ENCODE measurements at places on chromosomes 4 and X.

GRCh38 chr4:8079916-8080753, 78.5 kb downstream of the ABLIM2 start:
- no peak for DNase-seq

DNA sequence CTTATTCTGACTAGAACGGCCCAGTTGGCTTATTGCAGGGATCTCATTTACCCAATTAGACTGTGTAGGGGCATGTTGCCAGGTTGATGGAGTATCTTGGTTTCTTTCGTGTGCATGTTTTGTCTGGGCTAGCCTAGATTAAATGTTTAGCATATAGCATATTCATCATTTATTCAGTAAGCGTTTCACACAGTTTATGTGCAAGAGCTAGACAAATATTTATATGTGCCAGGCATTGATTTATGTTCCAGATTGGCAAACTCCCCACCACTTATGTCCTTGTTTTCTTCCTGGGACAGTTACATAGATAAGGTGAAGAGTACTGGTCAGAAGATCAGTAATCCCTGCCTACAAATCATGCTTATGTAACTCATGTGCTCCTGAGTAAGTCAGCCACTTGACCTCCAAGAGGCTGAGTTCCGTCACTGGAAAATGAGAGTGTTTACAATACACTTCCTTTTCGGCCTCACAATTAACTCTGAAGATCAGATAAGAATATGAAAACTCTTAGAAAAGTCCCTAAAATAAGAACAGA, 57.2 kb downstream of the RUFY3 start:
- DNase-seq = peak; percentile 92

DNA sequence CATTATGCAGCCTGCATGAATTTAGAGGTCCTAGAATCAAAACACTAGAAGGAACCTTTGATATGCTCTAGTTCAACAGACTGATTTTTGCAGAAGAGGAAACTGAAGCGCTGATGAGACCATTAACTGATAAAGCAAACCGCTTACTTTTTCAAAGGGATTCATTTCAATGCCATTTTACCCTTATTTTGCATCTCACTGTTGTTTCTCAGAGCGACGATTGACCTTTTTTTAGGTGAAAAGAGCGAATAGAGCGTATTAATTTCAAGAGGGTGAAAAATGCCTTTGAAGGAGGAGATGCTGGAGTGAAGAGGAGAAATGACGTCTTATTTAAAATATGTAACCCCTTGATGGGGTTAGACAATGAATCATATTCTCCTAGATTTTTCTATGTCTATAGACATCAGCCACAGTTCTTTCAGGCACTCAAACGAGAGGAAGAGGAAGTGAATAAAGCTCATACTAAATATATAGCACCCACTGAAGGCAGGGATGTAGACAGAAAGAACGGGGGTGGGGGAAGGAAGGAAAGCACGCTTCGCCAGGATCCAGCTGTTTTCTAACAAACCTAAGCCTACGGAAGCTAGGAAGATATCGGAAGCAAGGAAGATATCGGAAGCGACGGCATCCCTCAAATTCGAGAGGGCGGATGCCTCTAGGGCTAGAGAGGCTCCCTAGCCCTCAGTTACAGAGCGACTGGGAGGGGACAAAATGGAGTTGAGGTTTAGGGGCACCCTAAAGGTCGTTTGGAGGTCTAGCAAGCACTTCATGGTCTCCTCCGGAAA, 848 bp downstream of the ACSL4 start:
- DNase-seq = no peak

GRCh38 chr4:20265726-20266125, 14.0 kb downstream of the SLIT2 start:
- DNase-seq = no peak

GRCh38 chr4:186765138-186765537, 41.5 kb upstream of the FAT1 start:
- no peak for DNase-seq

- no peak for DNase-seq
These were observed 372.4 kb upstream of the SLIT2 start for GRCh38 chr4:19879330-19879729.

DNA sequence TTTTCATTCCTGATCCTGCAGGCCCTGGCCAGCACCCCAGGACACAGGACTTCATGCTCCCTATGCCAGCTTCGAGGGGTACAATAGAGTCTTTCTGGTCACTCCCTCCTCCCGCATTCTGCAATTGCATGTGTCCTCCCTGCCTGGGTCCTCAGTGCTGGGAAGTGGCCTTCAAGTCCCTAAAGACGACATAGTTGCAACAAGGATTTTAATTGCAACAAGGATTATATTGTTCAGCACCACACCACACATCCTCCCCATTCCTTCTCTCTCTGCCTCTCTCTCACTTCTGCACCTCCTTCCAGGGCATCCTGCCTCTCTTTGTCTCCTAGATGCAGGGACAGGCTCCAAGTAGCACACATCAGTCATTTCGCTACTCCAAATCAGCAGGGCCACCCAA, 25.5 kb downstream of the SCD5 start:
- DNase-seq = no peak

GRCh38 chr4:17709763-17710068, 71.7 kb downstream of the FAM184B start:
- DNase-seq = no peak

DNA sequence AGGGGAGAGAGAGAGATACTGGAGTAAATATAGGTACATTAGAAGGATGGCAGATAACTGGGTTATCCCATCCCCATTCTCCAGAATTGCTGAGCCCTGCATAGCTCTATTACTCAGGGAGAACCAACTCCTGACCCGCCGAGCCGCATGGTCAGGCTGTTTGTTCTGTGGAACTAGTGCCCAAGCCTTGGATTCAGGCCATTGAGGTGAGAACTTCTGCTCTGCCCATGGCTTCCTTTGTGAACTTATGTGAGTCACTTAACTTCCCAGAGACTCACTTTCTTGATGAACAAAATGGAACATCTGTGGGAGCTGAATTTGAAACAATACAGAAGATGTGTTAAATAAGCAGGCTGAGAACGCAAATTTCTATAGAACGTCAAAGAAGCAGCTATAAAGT, 54.2 kb downstream of the SPATA18 start:
- no peak for DNase-seq

- no peak for DNase-seq
These were observed 31.8 kb downstream of the MSL3 start for GRCh38 chrX:11789809-11790208.

DNA sequence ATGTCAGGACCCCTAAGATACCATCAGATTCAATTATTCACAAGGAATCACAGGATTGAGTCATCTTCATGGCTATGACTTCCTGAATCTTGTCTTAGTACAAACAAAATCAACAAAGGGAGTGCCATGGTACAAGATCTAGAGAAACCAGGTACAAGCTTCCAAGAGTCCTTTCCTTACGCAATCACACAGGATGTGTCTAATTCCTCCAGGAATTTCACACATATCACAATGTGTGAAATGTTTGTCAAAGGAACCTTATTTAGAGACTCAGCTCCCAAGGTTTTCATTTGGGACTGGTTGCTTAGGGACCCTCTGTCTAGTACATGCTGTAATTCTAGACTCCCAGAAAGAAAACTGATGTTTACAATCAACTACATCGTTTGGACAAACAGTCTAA, 83.0 kb downstream of the MAB21L2 start:
- DNase-seq = no peak

DNA sequence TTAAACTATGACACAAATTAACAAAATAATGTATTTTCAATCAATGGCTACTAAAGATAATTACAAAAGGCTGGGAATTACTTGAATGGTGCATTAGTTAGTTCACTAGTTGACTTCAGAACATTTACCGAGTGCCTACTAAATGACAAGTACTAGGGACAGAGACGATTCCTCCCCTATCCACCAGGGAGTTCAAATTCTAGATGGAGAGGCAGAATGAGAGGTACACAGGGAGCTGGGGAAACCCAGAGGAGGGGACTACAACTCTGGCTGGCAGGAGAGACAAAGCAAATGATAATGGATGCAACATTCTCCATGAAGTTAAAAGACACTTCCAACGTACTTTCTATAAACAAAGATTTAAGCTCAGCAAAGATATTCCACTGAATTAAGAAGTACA, 43.1 kb upstream of the MCF2 start:
- no peak for DNase-seq

DNA sequence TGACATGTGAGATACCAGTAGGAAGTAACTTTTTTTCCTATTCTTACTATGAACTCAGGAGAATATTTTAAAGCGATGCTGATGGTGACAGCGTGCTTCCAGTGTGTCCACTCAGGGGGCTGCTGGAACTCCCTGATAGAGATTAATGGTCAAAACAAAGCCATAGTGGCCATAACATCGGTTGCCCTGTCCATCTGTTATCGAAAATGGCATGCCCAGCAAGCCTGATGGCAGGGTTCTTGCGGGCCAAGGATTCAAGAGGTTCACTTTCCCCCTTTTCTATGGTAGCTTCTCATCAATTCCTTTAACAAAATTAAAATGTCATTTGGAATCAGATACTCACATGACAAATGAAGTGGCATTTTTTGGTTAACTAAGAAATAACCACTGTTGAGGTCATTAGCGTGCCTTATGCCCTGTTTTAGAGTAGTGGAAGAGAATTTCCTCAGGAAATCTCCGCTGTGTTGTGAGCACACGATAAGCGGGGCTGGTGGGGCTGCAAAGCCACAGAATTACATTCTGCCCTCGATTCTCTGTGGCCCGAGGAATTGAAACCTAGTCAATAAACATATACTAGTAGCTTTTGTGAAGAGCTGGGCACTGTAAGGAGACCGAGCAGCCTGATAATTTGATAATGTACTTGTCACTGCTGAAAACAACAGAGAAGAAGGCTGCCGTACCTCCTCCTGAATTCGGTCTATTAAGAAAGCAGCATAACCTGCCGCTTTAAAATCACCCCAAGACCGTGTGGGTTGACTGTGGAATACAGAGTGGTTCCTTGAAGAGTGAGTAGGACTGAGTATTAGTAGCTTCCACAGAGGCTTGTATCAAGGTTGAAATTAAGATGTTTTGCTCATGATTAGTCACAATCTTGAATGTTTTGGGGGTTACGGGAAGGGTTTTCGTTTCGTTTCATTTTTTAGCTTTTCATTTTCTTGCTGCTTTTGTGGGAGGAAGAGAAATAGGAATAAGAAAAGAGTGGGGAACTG, 46.7 kb downstream of the PTCHD1 start:
- no peak for DNase-seq

DNA sequence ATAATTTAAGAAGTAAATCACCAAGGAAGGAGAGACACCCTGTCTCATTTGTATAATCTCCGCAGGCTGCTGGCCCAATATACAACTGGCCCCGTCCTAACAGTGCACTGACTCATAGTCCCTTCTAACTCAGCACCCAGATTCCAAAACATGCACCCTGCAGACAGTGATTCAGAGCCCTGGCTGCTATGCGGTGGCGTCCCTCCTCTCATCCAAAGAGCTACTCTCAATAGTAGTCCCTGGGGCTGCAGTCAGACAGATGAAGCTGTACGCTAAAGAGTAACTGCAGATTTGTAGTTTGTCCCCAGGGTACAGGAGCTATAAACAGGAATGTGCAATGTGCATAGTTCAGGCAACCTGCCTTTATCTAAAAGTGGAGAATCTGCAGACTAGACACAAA, 23.0 kb downstream of the GABRA3 start:
- DNase-seq = no peak

GRCh38 chr4:156999175-156999517, 27.5 kb upstream of the PDGFC start:
- DNase-seq = no peak

DNA sequence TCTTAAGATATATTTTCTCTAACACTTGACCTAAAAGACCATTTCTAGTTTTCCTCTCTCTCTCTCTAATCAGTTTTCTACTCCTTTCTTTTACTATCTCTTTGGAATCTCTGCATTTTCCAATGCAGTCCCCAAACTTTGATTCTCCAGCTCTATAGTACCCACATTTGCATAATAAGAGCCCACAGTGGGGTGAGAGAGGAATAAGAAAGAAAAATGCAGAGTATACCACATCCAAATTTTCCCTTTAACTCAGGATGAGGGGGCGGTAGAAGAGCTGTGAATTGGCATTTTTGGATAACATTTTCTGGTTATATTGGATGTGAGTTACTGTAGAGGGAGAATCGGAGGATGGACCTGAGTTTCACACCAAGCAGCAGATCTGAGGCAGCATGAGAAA, 74.4 kb upstream of the SOD3 start:
- no peak for DNase-seq

- DNase-seq = peak; percentile 65
These were observed at the start of gene SPRY1 for GRCh38 chr4:123396307-123397143. Gene SPRY1, plus strand, starts transcription at chr4:123396795. Its CDS starts 4,797 bp downstream, at chr4:123401592.

DNA sequence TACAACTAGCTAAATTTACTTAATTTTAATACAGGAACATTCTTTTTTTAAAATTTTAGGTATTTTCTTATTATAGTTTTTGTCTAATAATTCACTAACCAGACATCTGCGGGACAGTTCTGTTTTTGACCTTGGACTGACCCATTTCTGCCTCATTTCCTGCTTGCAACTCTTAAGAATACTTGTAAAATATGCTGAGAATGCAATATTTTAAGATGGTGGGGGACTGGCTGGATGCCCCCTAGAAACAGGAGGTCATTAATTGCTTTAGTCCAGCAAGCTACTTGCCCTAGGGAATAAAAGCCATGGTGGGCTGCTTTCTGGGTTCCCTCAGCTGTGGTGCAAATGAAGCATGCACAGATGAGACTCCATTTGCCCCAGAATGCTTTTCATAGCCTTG, 2348.4 kb downstream of the PCDH7 start:
- DNase-seq = no peak

DNA sequence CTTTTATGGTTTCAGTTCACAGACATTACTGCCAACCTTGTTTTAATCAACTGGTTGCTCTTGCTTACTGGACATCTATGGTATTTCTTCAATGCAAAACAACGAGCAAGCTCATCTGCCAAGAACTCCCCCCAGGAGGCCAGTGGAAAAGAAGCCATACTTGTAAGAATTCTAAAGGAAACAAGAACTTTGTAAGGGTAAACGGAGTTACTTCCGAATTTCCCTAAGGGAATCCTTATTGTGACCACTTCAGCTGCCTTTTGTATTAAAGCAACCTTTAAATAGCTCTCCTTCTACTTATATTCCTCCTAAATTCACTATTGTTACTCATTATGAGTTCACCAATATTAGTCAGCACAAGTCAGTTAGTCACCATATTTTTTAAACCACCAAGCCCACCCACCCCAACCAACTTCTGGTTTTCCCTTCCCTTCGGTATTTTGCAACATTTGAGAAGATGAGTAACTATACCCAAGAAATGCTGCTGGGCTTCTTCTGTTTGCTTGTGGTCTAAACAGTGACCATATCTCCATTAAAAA, 602.8 kb upstream of the DIPK2B start:
- no peak for DNase-seq

All from NCI-H2029 treated with DMSO at 0.1 percent for 48 hours (cell line).